Mesangial cell (primary cell): ENCODE measurements at places on chromosomes 4 and X. TPM values are rescaled to one million over a fixed set of nuclear protein-coding genes. Genes with fewer than 3 reads are reported as not detected.

FHDC1 gene
- total RNA-seq, result 0.49 and 2.2 TPM in 2 replicates

REPS2 gene
- total RNA-seq, result 1.6 and 3.7 TPM in 2 replicates

PDHA1 gene
- 53.4 and 68.6 TPM in 2 replicates for total RNA-seq

CLDN24 gene
- not detected in 2 replicates for total RNA-seq

GPR82 gene
- not detected in 2 replicates for total RNA-seq

MAGEE2 gene
- not detected in 2 replicates for total RNA-seq

RPL34 gene
- total RNA-seq, result 474 and 521 TPM in 2 replicates

TMPRSS11D gene
- total RNA-seq, result not detected in 2 replicates

ATP8A1 gene
- 1.1 and 8.9 TPM in 2 replicates for total RNA-seq

TXK gene
- 0.13 and 0.81 TPM in 2 replicates for total RNA-seq

IGFBP7 gene
- total RNA-seq, result 625 and 2,058 TPM in 2 replicates

CENPVL1 gene
- not detected in 2 replicates for total RNA-seq

FGFRL1 gene
- 60.5 and 72.2 TPM in 2 replicates for total RNA-seq

P2RY4 gene
- 0.13 TPM in 1 of 2 replicates, not detected in the other for total RNA-seq

ETNPPL gene
- 0.16 TPM in 1 of 2 replicates, not detected in the other for total RNA-seq

TEX13B gene
- total RNA-seq, result not detected in 2 replicates

ODAPH gene
- total RNA-seq, result 0.38 and 2.1 TPM in 2 replicates

HGFAC gene
- total RNA-seq, result not detected in 2 replicates

GAGE13 gene
- not detected in 2 replicates for total RNA-seq

MFAP3L gene
- total RNA-seq, result 3.1 and 5.6 TPM in 2 replicates

CFP gene
- 0.13 and 0.16 TPM in 2 replicates for total RNA-seq

TCEAL7 gene
- total RNA-seq, result 11.8 and 12.7 TPM in 2 replicates

NAP1L3 gene
- total RNA-seq, result 0.33 and 1.5 TPM in 2 replicates

TMEM128 gene
- total RNA-seq, result 18.4 and 20.2 TPM in 2 replicates

SLC26A1 gene
- 0.16 and 0.51 TPM in 2 replicates for total RNA-seq

TLR1 gene
- total RNA-seq, result under 0.01 and 0.49 TPM in 2 replicates

SUPT20HL2 gene
- not detected in 2 replicates for total RNA-seq

NSD2 gene
- total RNA-seq, result 32.2 and 86.0 TPM in 2 replicates

BEX1 gene
- 0.63 and 1.5 TPM in 2 replicates for total RNA-seq

XAGE2 gene
- total RNA-seq, result not detected in 2 replicates

ZMAT1 gene
- total RNA-seq, result 0.33 and 0.63 TPM in 2 replicates

TMEM35A gene
- 0.16 and 0.38 TPM in 2 replicates for total RNA-seq

KIT gene
- total RNA-seq, result 0.38 and 0.49 TPM in 2 replicates

CENPU gene
- 2.4 and 28.4 TPM in 2 replicates for total RNA-seq

MCF2 gene
- total RNA-seq, result under 0.01 TPM in 1 of 2 replicates, not detected in the other

CLTRN gene
- total RNA-seq, result 0.16 and 0.51 TPM in 2 replicates

MAGEB1 gene
- not detected in 2 replicates for total RNA-seq

SGMS2 gene
- 76.8 and 81.9 TPM in 2 replicates for total RNA-seq
